ENCODE measurements at places on chromosomes 5 and 9.

GRCh38 chr9:112887381-112887780 is 3.3 kb downstream of the SLC46A2 start:
- no peak for DNase-seq

DNA sequence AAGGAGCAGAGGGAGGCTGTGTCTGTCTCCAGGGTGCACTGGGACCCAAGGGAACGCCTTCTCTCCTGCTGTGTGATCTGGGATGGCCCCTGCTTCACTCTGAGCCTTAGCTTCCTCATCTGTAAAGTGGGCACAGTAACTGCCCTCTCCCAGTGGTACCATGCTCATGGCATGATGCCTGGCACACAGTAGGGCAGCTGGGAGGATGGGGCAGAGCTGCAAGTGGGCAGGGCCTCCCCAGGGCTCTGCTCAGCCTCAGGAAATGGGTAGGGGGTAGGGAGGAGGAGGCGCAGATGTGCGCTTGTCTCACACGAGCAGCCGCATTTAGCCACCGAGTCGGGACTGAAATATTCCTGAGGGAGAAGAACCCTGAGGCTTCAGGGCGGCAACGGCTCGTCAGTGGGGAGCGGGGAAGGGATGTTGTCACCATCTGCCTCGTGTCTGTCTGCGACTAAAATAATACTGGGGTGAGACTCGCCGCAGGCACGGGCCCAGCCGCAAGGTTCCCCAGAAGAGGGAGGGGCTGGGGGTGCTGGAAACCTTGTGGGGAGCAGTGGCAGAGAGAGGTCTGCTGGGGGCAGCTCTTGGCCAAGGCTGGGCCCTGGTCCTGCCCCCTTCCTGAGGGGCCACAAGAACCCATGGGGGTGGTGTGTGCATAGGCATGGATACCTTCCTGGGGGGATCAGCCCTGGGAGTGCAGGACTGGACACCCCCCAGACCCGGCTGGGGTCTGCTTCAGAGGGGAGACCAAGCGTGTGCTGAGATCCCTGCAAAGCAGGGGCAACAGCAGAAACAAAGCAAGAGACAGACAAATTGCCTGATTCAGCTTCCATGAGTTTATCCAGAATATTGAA is 55.2 kb upstream of the PSD2 start:
- no peak for DNase-seq

DNA sequence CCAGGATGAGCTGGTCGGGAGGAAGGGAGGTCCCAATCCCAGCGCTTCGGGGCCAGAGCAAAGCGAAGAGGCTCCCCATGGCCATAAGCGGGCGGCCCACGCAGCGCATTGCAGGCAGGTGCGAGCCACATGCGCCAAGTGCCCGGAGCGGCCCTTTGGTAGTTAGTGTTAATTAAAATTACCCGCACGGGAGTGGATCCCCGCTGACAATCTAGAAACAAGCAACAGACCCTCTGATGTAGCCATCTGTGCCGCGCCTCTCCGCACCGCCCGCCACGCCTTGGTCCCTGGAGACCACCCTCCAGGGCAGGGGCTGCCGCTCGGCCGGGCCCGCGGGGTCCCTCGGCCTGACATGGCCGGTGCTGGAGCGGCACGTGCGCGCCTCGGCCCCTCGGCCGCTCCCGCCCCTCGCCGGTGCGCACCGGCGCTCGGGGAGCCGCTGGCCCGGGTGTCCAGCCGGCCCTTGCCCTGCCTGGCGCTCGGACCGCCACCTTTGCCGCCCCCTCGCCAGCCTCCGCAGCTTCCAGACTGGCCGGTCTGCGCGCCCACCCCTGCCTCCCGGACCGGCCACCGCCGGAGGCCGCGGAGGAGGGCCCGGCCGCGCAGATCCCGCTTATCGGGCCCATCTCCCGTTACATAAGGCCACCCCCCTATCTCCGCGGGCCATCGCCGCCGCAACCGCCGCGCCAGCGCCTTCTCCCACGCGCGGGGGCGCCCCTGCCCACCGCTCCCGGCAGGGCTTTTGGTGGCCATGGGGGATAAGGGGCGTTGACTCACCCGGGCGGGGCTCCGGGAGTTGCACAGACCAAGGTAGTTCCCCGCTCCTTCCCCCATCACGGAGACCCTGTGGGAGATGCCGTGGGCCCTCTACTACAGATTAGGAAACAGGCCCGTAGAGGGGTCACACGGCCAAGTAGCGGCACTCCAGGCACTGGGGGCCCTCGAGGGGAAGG is 1.9 kb upstream of the IL13 start:
- peak; percentile 27 for DNase-seq

- peak; percentile 79 for DNase-seq
These were observed 7.9 kb downstream of the CCL21 start for GRCh38 chr9:34701769-34702736.

DNA sequence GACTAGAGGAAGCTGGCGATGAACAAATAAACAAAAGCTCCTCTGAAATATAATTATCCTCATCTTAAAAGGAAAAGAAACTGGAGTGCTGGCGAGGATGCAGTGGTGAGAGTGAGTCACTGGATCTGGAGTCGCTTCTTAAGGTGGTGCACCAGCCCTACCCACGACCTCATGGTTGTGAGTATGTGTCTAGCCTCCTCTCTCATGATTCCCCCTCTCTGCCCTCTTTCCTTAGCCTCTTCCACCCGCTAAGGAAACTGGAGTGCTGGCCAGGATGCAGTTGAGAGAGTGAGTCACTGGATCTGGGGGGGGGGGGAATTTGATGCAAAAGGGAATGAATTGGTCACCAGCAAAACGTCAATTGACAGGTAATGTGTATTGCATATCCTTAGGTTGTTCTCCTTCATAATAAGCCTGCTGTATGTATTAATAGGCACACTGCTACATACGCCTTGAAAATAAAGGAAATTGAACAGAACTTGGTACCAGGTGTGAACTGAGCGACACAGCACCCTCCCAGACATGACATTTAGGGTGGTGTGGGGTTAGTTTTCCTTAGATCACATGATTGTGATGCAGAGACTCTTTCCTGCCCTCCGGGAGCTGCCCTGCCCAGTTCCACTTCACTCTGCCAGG is 36.3 kb upstream of the EBF1 start:
- no peak for DNase-seq

DNA sequence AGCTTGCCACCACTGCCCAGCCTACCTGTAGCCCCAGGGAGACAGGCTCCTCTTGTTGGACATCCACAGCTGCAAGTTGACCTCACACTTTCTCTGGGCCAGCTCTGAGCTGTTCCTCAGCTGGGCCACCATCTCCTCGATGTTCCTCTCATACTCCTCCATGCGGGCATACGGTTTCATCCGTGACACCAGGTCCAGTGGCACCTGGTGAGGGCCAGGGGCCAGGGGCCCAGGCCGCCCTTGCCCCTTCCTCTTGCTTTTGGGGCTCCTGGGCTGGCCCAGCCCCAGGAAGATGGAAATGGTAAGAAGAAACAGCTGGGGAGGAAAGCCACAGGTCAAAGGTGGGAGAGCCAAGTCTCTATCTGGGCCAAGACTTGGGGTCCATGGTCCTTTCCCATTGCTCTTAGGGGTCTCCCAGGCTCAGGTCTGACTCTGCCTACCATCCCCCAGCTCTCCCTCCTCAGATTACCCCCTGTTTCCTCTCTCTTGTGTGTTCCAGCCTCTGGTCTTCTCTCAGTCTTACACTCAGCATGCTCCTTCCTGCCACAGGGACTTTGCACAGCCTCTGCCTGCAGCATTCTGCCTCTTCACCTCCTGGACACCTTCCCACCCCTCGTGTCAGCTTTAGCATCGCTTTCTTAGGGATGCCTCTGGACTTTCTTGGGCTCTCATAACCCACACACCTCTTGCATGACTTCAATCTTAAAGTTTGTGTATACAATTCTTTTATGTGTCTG is 2.2 kb downstream of the IL17B start:
- DNase-seq, result no peak

DNA sequence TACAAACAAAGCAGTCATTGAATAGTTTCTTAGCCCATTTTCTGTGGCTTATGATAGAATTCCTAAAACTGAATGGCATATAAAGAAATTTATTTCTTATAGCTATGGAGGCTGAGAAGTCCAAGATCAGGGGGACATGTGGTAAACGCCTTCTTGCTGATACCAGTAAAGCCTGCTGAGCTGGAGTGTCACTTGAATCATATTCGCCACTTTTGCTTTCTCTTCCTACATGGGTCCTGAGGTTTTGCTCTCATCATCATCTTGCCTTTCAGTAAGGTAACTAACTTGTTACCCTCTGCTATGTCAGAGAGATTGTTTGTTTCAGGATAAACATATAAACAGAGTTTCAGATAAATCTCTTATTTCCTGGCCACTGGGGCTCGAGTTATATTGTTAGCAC is 203.3 kb upstream of the DMRT1 start:
- DNase-seq, result no peak

DNA sequence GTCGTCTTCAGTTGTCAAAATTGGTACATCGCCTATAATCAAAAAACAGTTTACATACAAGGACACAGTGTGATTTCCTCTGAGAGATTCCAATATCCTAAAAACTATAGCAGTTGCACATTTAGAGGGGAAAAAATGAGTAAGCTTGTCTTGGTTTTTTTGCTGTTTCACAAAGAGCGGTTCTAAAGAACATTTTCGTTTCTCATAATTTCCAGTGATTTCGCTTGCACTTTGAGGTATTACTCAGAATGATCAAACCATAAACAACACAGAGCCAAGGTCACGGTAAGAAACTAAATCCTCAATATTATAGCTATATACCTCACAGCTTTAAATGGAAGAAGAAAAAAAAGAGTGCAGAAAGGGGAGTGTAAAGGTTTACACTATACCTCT is 861 bp downstream of the MTX3 start:
- DNase-seq, result no peak

GRCh38 chr9:68998385-68998784 is 15.5 kb downstream of the PRKACG start:
- DNase-seq, result no peak

DNA sequence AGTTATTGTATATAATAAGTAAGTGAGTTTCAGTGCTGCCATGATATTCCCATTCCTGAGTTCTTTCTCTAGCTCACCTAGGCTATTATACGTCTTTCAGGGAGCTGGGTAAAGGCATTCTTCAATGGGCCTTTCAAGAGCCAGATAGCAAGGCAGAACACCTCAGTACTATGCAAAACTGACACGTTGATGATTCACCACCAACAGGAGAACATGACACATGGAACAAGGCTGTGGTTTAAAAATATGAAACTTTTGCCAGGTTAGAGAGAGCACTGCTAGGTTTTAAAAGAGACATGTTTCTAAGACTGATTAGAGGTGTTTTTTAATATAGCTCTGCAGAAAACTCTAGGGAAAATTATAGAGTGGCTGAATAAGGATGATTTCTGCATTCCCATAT is 95.9 kb downstream of the UGCG start:
- DNase-seq, result no peak

DNA sequence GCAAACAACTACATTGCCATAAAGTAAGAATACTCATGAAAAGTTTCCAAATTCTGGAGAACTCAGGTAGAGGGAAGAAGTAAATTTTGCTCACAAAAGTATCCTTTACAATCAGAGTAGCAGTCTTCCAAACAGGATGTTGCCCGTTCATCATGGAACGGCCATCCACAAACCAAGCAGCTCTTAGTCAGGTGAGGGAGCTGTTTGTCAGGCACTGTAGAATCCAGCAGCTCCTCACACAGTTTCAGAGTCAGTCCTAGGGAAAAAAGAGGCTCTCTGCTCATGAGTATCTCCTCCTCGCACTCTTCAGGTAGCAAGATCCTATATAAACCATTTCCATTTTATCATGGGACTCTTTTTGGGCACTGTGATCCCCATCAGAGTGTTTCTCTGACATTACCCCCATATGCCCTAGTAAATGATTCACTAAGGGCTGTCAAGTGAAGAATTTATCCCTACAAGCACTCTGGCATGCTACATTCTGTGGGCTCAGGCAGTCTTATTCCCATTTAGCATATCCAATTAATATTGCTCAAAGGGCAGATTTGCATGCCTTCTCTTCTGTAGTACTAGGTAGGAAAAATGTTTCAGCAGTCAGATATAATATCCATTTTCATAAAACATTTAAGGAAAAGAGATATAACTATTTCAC is 97.9 kb downstream of the WDR41 start:
- no peak for DNase-seq

DNA sequence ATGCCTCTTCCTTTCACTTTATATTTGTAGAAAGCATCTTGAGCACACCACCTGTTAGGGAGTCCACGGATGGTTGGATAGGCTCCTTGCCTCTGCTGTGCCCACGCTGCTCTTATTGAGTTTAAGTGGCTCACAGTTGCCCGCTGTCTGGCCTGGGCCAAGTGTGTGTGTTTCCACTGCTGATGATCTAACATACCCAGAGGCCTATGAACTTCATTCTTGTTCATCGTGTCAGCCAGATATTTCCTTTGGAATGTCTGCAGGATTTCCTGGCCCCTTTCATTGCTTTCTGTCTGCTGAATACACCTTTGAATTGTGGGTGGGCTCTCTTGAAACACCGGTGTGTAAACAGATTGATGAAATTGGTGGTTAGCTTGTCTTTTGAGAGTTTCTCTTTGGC is 46.6 kb downstream of the MVB12B start:
- no peak for DNase-seq

GRCh38 chr5:67672636-67673035 is 476.0 kb upstream of the CD180 start:
- DNase-seq, result no peak

- DNase-seq, result no peak
These were observed 487.8 kb upstream of the NUDT12 start for GRCh38 chr5:104050436-104050835.

DNA sequence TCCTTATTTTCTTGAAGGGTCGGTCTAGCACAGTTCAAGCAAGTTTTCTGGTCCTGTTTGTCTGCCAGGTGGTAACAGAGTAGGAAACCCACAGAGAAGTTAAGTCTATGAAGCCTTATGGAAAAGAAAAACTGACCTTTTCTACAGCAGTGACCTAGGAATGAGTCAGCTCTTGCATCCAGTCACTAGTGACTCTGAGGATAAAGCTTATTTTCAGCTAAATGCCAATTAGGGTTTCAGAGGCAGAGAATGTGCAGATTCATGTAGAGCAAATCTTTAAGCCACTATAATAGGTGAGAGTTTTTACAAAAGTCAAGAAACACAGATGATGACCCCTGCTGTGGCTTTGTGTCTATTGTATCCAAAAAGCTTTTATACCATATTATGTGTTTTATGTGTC is 100.7 kb downstream of the CWC27 start:
- DNase-seq, result no peak

GRCh38 chr5:135008556-135008955 is 25.5 kb downstream of the PITX1 start:
- no peak for DNase-seq

GRCh38 chr5:154278186-154278585 is 87.7 kb downstream of the GALNT10 start:
- DNase-seq, result no peak

GRCh38 chr9:128208386-128208785 is 5.2 kb downstream of the DNM1 start:
- DNase-seq, result no peak

- DNase-seq, result no peak
These were observed 186.2 kb downstream of the SNX18 start for GRCh38 chr5:54703565-54704255.

GRCh38 chr5:132684922-132685720 is 11.3 kb downstream of the IL4 start:
- DNase-seq, result no peak

GRCh38 chr9:99464568-99464967 is 242.5 kb downstream of the SEC61B start:
- no peak for DNase-seq

- DNase-seq, result no peak
These were observed 90.6 kb downstream of the LIFR start for GRCh38 chr5:38465702-38466423.

GRCh38 chr9:87813119-87813463 is 69.6 kb upstream of the SPATA31E1 start:
- DNase-seq, result no peak
